ENCODE measurements at places on chromosomes 13 and 19.

- no peak for DNase-seq
- no peaks in the 10 kb centered on the region for H3K27me3 ChIP-seq
- H3K4me3 ChIP-seq: no peak overlapping the region
- no peaks in the 10 kb centered on the region for H3K4me1 ChIP-seq
- no peaks in the 10 kb centered on the region for H3K36me3 ChIP-seq
- no peak overlapping the region for H3K27ac ChIP-seq
These were observed 2.0 kb upstream of the LILRB2 start for GRCh38 chr19:54282686-54283470.

DNA sequence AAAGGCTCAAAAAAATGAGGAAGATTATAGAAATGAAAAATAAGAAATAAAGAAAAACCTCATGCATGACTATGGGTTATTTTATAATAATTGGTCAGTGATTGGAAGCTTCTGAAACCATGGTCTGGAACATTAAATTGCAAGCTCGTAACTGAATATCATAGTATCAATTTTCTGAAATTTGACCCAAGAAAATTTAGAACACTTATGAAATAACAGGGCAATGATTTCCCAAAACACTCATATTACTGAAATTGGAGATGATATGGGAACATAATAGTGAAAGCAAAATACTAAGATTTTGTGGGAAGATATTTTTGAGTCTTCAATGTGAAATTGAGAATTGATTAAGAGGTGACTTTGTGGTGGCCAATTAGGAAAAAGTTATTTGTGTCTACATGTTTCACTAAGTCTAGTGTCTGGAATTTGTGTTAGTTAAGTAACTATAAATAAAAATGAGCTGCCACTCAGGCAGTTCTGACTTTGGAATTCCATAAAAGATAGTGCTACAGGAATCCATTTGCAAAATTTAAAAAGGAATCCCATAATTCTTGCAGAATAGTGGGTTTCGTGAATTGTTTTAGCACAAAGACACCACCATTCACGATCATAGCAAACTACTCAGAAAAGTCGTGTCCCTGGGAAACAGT is 603.0 kb downstream of the LMO7 start:
- H3K27ac ChIP-seq: no peak overlapping the region
- no peaks in the 10 kb centered on the region for H3K27me3 ChIP-seq
- no peak overlapping the region for H3K4me3 ChIP-seq
- no peaks in the 10 kb centered on the region for H3K4me1 ChIP-seq
- no peaks in the 10 kb centered on the region for H3K36me3 ChIP-seq

DNA sequence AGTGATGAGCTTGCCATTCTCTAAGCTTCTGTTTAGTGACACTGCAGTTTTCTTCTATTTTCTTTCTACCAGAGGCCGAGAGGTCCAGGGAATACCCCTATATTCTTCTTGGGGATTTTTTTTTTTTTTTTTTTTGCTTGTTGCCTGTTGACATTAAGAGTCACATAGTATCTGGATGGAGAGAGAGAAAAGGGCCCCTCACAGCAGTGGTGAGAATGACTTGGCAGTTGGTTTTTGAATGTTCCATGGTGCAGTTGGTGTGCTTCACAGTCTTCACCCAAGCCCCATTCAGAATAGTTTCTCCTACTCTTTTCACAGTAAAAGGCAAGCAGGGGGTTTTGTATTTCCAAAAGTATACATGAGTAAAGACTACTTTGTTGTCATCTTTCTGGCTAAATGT is 577.9 kb downstream of the LMO7 start:
- no peak overlapping the region for H3K27ac ChIP-seq
- no peak for DNase-seq
- H3K4me1 ChIP-seq: no peaks in the 10 kb centered on the region
- H3K27me3 ChIP-seq: no peaks in the 10 kb centered on the region
- no peaks in the 10 kb centered on the region for H3K36me3 ChIP-seq
- no peak overlapping the region for H3K4me3 ChIP-seq

DNA sequence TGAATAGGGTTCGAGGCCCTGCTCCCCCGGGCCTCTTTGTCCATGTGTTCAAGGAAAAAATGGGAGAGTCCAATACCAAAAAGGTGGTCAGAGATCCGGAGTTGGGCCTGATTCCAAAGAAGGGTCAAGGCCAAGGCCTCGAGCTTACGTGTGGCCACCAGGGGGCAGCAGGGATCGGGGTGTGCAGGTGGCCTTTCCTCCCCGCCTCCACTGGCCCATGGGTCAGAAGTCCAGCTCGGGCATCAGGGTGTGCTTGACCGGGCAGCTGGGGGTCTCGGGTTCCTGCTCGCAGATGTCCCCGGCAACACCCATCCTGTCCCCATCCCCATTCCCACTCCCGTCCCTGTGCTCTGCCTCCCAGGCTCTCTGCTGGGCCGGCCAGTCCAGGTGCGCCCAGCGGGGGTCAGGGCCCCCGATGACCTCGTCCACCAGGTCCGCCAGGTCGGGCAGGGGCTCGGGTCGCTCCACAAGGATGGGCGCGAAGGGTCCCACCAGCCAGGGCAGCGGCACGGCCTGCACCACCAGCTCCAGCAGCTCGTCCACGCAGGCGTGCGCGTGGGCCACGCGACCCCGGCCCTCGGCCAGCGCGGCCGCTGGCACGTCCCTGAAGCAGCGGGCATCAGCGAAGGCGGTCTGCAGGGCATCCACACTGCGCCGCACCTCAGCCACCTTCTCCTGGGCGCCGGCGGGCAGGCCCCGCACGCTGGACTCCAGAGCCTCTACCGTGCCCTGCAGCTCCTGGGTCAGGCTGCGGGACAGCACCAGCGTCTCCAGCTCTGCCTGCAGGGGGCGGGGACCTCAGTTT is 5.2 kb upstream of the PLIN4 start:
- H3K4me3 ChIP-seq: no peak overlapping the region
- DNase-seq: no peak
- H3K36me3 ChIP-seq: peaks cover 2% of the 10 kb centered on the region
- H3K27me3 ChIP-seq: no peaks in the 10 kb centered on the region

GRCh38 chr13:37868691-37869505 is 674 bp downstream of the TRPC4 start:
- H3K4me1 ChIP-seq: no peaks in the 10 kb centered on the region
- H3K27me3 ChIP-seq: no peaks in the 10 kb centered on the region
- peak; percentile 5 for DNase-seq
- H3K36me3 ChIP-seq: no peaks in the 10 kb centered on the region
- no peak overlapping the region for H3K27ac ChIP-seq
- peak overlapping the region; percentile 59 for H3K4me3 ChIP-seq

GRCh38 chr19:17236811-17237543 is 8.7 kb downstream of the NR2F6 start:
- no peak overlapping the region for H3K4me3 ChIP-seq
- peaks cover 6% of the 10 kb centered on the region for H3K36me3 ChIP-seq
- H3K27ac ChIP-seq: no peak overlapping the region
- DNase-seq: no peak
- H3K27me3 ChIP-seq: no peaks in the 10 kb centered on the region

DNA sequence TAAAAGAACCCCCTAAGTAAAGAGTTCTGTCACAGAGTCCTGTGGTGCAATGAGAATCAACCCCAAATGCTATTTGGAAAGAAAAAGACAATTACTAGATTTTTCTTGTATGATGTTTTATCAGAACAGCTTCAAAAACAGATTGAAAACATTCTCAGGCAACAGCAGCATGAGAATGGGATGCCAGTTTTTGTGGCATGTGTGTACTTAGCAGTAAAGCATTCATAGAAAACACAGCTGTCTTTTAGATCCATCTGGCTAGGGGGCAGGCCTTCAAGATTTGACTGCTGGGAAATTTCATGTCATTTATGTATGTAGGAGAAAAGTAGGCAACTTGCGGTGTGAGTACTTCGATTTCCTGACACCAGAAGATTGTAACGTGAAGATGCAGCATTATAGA is 170.5 kb upstream of the HTR2A start:
- DNase-seq: no peak
- H3K27ac ChIP-seq: no peak overlapping the region
- no peak overlapping the region for H3K4me3 ChIP-seq
- H3K36me3 ChIP-seq: no peaks in the 10 kb centered on the region
- H3K4me1 ChIP-seq: peaks cover 1% of the 10 kb centered on the region
- no peaks in the 10 kb centered on the region for H3K27me3 ChIP-seq

- no peak overlapping the region for H3K27ac ChIP-seq
- H3K4me3 ChIP-seq: no peak overlapping the region
- H3K36me3 ChIP-seq: no peaks in the 10 kb centered on the region
- H3K4me1 ChIP-seq: no peaks in the 10 kb centered on the region
- no peaks in the 10 kb centered on the region for H3K27me3 ChIP-seq
These were observed 1.4 kb downstream of the NLRP2 start for GRCh38 chr19:54967611-54968010.

DNA sequence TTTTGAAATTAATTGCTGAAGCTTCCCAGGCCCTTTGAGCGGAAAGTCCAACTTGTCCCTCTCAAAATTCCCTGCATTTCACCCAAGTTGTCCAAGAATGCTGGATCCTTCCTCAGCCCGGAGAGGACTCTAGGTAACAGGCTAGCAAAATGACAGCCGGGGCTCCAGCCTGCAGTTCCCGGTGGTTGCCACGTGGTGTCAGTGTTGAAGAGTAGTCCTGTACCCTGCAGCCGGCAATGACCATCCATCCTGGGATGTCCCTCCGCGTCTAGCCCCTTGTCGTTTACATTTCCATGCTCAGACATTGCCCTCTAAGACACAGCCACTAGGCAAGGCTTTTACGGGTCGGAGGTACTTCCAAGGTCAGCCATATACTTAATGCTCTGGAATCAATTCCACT is 31.4 kb upstream of the MTIF3 start:
- no peak overlapping the region for H3K4me3 ChIP-seq
- H3K36me3 ChIP-seq: no peaks in the 10 kb centered on the region
- DNase-seq: peak; percentile 68
- no peaks in the 10 kb centered on the region for H3K4me1 ChIP-seq

Data from iPS DF 6.9 (cell line).